ENCODE measurements at places on chromosomes 4 and X.

- no peak for DNase-seq
Measured at GRCh38 chr4:6618386-6619115, 21.9 kb upstream of the MRFAP1 start.

DNA sequence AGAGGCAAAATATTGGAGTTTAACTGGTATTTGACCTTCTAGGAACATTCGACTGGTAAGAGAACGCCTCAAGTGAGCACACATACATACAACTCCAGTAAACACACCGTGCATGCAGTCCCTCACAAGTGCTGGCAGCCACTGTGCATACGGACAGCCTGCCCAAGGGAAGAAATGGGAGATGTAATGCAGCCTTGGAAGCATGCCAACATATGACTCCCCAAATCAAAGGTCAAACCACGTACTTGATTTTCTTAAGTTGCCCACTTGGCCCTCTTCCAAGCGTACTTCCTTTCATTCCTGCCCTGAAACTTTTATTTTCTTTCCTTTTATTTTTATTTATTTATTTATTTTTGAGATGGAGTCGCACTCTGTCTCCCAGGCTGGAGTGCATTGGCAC, 206.6 kb downstream of the SPRY1 start:
- DNase-seq = no peak

DNA sequence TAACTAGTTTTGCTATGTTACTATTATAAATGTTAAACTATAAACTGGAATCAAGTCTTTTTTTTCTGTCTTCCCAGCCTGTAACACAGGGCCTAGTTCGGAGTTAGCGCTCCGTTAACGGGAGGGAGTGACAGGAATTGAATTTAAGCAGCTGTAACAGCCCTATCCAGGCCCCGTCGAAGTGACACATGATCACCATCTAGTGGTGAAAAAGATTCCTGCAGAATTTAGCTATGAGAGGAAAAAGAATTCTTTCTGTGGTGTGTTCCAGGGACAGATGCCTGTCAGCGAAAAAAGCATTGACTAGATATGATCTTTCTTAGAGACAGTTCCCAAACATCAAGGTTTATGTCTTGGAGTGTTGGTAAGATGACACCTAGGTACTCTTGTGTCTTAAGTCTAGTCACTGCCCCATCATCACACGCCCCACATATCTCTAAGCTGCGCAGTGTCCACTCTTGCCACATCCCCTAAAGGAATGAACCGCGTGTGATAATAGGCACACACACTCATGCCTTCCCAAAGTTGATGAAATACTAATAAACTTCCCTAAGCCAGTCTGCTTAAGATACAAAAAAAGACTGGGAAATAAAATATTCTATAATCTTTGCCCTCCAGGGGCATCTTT, 2.1 kb downstream of the GAB3 start:
- DNase-seq = peak; percentile 40

- DNase-seq = no peak
Measured at GRCh38 chr4:39621582-39621981, 17.1 kb downstream of the SMIM14 start.

Measured in endothelial cell (in vitro differentiated cells).